ENCODE measurements at places on chromosomes 4 and X.

DNA sequence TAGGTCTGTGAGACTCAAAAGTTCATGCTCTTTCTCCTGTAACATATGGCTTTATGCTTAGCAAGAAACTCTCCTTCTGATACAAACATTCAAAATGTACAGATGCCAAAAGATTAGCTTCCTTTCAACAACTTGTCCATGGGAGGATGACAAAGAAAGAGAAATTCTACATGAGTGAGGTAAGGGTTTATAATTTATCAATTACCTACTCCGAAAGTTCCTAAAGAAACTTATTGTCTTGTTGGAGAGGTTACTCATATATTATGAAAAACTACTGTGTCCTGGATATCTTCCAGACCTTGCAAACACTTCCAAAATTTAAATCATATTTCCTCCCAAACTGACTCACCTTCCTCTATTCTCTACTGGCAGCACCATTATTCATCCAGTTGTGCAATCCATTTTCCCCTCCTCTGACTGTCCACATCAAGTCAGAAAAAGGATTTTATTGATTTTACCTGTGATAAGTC is 65.1 kb downstream of the ENPEP start:
- DNase-seq, result no peak

GRCh38 chr4:6391186-6391851 is 81.1 kb downstream of the PPP2R2C start:
- DNase-seq, result no peak

DNA sequence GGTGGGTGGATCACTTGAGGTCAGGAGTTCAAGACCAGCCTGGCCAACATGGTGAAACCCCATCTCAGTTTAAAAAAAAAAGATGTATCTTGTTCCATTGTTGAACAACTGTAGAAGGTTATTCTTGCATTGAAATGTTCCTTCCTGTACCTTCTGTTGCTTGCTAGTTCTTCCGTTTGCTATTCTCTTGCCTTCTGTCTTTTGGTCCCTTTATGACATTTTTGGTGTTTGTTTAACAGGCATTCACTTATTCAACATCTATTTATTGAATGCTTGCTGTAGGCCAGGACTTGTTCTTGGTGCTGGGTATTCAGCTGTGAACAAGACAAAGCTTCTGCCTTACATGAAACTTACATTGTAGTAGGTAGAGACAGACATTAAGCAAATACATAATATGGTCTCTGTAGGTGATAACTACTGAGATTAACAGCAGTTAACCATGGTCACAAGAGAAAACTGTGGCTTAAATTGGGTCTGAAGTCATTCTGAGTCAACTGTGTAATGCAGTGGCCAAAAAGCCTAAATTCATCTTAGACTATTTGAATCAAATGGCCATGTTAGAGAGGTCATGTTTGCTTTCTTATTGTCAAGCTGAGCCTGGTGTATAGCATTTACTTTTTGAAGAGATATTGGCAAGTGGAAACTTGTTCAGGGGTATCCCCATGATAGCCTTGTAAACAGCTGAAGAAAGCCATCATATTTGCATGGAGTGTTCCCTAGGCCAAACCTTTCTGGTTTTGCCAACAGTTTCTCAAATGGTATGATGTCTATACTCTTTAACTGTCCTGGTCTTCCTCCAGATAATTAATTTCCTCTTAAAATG is 35.6 kb downstream of the GAB1 start:
- no peak for DNase-seq

GRCh38 chr4:1212546-1213335 is 36.2 kb downstream of the CTBP1 start:
- no peak for DNase-seq

- DNase-seq, result peak; percentile 83
Observed at GRCh38 chr4:124334119-124334518, 378.4 kb downstream of the ANKRD50 start.

- DNase-seq, result peak; percentile 77
Observed at GRCh38 chrX:39619182-39620009, 478.4 kb downstream of the BCOR start.

DNA sequence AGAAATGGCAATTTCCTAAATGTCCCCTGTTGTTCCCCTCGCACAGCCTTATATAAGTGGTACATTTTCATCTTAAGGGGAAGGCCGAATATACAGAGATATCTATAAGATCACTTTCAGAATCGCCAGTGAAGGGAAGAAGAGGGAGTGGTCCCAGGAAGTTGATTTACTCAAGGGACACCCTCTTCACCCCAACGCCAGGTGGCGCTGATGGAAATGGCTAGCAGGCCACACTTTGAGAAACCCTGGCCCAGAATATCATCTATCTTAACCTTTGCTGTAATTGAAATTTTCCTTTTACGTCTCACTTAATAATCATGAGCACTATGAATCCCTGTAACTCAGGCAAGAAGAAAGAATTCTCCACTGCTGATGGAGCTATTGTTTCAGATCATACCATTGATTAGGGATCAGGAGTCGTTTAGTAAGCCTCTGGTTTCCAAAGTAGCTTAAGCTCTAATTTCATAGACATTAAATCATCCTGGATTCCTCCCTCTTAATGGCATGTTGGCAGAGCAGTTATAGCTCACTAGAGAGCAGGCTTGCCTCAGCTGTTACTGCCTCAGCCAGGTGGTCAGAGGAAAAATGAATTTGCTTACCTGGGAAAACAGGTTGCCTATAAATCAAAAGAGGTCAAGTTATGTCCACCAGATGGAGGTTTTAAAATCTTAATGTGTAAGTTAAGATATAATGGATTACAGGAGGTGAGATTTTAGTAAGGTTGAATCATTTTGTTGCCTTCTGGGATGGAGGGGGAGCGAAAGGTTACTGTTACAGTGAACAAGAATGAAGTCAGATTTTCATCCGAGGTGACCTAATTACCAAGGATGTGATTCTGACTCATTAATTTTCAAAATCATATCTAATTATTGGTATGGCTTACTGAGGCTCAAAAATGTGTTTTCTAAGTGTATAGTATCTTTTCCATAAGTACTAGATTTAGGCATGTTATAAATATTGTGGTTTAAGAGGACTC is 941.2 kb upstream of the TENM3 start:
- DNase-seq, result peak; percentile 71

DNA sequence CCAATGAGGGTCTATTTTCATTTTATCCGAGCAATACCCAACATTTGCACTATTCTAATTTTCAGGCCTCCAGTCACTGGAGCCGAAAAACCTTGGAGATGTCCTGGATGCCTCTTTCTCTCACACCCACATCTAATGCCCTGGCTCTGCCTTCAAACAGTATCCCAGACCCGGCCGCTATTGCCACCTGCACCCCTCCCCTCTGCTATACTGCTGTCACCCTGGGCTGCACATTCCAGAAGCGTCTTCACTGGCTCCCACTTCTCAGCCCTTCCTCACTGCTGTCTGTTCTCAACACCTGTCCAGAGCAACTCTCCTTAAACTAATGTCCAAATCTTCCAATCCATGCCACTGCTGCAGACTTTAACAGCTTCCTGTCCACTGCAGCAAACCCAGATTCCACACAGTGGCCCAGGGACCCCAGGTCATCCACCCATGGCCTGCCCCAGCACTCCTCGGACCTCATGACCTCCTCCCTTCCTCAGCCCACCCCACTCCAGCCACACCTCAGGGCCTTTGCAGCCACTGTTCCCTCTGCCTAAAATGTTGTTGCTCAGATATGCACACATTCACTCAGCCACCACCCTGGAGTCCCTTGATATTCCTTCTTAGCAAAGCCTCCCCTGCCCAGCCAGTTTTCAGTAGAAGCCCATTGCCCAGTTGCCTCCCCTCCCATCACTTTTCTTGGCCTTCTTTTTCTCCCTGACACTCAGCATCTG is 30.5 kb upstream of the PPP2R2C start:
- no peak for DNase-seq

GRCh38 chrX:151973060-151973661 is 1.3 kb downstream of the GABRE start:
- no peak for DNase-seq

DNA sequence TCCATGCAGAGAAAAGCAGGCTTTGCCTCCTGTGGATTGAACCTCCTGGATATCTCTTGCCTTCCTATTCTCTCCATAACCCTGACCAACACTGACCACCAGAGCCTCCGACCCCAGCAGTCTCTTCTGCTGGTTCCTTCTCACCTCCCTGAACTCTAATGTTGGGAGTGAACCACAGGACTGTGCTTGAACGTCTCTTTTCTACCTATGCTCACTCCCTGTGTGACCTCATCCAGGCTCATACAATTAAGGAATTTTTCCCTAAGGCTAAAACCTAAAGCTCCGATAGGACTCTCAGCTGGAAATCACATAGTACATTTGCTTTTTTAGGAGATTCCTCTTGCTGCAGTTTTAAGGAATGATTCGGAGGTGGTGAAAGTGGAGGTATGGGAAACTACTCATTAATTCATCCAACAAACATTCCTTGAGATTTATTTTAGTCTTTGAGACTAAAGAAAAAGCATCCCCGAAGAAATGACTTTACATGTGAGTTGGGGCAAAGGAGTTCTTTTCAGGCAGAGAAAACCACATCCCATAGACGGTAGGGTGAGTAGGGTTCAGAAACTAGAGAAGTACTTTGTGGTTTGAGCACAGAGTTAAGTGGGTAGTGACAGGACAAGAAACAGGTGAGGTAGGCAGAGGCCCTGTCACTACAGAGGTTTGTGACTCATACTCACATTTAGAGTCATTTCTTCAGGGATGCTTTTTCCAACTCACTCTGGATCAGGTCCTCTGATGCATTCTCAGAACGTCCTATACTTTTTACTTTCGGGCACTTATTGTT is 30.8 kb downstream of the NDNF start:
- no peak for DNase-seq

DNA sequence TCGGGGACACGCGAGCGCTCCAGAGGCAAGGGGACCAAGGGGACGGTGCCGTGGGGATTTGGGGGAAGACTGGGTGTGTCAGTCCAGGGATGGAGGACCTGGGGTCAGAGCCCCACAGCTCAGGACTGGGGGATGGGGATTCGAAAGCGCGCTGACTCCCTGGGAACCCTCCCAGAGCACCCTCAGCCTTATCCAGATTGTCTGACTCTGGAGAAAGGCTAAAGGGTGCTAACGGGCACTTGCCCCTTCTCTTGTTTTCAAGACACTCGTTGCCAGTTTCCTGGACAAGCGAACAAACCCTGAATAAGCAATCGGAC is 1.1 kb downstream of the DOCK11 start:
- no peak for DNase-seq

DNA sequence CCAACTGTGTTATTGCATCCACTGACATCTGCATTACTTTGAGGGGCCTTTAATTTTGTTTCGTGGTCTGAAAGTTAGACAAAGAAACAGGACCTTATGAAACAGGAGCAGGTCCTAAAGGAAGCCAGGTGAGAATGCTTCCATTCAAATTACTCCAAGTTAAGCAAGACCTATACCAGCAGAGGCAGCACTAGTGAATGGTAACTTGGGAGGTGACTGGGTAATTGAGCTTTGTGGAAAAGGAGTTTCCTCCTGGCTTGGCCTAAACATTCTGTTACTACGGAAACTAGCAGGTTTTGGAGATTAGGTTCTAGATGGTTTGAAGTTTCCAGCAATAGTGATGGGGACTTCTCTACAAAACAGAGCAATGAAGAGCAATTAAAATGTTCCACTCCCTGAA is 173.5 kb downstream of the NKX6-1 start:
- no peak for DNase-seq

- no peak for DNase-seq
Observed at GRCh38 chr4:42480717-42481116, 83.4 kb downstream of the SHISA3 start.

DNA sequence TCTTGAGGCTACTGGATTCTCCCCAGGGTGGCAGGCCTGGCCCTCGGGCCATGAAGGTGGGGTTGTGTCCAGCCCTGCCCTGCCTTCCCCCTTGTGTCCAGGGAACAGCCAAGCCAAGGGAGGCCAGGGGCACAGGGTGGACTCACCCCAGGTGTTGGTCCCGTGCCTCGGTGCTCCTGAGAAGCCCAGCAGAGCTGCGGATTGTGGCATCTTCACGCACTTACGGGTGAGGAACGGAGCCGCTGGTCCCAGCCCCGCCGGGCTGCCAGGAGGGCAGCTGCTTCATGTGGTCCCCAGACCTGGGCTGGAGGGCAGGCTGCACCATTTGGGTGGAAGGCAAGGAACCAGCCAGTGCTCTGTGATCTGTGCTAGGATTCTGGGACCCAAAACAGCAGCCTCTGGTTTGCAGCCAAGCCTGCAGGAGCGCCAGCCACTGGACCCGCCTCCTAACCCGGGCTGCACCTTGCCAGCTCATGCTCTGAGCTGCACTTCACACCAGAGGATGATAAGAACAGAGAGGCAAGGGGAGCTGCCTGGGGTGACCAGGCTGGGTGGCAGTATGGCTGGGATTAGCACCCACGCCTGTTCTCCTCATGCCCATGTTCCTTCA is 36.1 kb upstream of the HMX1 start:
- DNase-seq, result no peak

GRCh38 chr4:155535802-155536454 is 130.7 kb upstream of the GUCY1A1 start:
- no peak for DNase-seq

GRCh38 chr4:131348263-131348662 is 1800.8 kb upstream of the PCDH10 start:
- no peak for DNase-seq

DNA sequence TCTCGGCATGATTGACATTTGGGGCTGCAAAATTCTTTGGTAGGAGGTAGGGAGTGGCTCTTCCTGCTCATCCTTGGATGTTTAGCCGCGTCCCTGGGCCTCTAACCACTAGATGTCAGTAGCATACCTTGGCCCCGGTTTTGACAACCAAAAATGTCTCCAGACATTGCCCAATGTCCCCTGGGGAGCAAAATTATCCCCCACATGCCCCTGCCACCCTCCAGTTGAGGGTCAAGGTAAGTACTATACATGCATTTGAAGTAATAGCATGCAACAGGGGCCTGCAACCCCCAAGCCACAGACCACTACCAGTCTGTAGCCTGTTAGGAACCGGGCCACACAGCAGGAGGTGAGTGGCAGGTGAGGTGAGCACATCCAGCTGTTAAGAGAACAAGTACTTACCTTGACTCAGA is 17.6 kb upstream of the KIAA1210 start:
- DNase-seq, result peak; percentile 26

- no peak for DNase-seq
Observed at GRCh38 chrX:10106806-10107205, 50.0 kb upstream of the CLCN4 start.

- no peak for DNase-seq
Observed at GRCh38 chr4:151287409-151287808, 10.4 kb downstream of the PRSS48 start.

GRCh38 chrX:39158801-39159657 is 357.8 kb downstream of the MID1IP1 start:
- peak; percentile 70 for DNase-seq
